ENCODE measurements at places on chromosomes 12 and 14.

- DNase-seq = no peak
Observed at GRCh38 chr14:101895256-101895655, 69.1 kb upstream of the DYNC1H1 start.

GRCh38 chr14:104240434-104241157 is 102.2 kb downstream of the KIF26A start:
- DNase-seq = no peak

DNA sequence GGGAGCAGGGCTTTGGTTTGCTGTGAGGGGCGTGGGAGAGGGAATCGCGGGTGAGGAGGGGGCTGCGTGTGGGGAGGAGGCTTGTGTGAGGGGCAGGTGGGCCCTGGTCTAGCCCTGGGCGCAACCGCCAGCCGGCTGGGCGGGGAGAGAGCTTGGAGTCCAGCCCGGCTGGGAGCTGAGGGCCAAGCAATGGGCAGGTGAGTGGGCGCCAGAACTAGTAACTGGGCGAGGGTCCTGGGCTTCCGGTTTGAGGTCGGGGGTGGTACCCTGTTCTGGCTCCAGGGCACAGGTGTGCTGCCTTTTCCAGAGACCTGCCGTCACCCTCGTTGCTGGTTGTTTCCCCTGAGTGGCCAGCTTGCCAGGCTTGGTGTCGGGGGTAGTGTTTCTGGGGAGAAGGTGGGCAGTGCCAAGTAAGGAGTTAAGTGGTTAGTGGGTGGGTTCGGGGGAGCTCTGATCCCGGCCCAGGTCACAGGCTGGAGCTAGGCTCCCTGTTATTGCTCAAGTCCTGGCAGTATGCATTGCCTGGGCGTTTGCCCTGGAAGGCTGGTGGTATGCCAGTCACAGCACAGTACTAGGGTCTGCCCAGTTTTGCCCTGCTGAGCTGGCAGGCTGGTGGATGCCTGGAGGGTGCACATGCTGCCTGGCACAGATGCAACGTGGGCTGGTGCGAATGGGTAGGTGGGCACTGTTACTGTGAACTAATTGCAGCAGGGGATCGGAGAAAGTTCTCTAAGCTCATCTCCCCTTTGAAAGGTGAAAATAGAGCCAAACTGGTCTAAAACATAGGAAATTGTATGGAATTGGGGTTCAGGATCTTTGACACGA is 683 bp downstream of the CIPC start:
- DNase-seq = no peak

DNA sequence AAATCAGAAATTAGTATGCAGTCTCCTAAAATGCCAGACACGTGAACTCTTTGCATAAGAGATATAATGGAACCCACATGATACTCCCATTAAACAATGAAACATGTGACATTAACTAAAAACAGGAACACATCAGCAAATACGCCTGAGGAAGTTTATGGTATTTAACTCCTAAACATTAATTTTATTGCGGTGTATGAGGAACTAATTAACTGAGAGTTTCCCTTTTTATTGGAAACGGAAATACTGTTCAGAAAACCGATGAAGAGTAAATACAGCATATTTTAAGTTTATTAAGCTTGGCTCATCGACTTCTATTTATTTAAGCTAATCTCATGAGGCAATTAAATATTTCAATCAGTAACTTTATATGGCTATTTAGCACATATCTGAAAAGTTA is 290.3 kb downstream of the SOX5 start:
- no peak for DNase-seq

DNA sequence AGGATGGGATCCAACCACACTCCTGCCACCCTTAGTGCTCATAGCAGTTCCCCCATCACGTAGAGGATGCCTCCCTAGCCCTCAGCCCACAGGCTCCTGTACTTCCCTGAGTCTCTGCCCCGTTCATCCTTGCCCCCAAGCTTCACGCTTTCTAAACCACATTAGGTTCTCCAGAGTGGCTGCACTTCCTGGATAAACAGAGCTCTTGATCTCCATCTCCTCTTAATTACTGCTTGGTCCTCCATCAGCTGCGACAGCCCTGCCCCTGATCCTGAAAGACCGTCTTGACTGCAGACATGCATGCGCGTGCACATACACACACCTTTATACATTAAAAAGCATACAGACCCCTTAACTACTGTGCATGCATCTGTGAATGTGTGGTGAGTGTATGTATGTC is 530.0 kb downstream of the BCL11B start:
- no peak for DNase-seq

- DNase-seq = no peak
Observed at GRCh38 chr12:42201063-42201462, 37.0 kb downstream of the YAF2 start.

- DNase-seq = peak; percentile 57
Observed at GRCh38 chr14:105061428-105062047, 3.7 kb downstream of the GPR132 start.

DNA sequence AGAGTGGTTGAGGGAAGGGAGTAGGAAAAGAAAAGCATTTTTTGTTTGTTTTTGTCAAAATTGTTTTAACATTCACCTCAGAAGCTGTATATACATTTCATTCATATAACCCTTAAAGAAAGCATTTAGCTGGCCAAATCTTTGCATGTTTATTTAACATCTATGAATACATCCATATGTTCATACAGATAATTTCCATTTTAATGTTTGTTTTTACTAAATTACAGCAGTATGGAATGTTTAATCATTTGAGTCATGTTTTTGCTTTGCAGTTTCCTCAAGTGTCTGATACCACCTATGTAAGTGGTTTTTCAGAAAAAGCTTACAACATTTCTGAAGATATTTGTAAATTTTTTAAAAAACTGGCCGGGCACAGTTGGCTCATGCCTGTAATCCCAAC is 84.3 kb upstream of the ATF1 start:
- no peak for DNase-seq

DNA sequence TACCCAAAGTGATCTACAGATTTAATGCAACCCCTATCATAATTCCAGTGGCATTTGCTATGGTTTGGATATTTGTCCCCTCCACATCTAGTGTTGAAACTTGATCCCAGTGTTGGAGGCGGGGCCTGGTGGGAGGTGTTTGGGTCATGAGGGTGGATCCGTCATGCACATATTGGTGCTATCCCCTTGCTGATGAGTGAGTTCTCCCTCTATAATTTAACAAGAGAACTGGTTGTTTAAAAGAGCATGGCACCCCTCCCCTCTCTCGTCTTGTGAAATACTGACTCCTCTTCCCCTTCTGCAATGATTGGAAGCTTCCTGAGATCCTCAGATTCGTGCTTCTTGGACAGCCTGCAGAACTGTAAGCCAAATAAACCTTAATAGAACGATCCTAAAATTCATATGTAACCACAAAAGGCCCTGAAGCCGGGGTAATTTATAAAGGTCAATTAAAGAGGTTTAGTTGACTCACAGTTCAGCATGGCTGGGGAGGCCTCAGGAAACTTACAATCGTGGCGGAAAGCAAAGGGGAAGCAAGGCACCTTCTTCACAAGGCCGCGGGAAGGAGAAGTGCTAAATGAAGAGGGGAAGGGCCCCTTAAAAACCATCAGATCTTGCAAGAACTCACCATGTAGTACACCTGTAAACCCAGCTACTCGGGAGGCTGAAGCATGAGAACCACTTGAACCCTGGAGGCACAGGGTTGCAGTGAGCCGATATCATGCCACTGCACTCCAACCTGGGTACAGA is 41.2 kb downstream of the SLC39A9 start:
- no peak for DNase-seq

DNA sequence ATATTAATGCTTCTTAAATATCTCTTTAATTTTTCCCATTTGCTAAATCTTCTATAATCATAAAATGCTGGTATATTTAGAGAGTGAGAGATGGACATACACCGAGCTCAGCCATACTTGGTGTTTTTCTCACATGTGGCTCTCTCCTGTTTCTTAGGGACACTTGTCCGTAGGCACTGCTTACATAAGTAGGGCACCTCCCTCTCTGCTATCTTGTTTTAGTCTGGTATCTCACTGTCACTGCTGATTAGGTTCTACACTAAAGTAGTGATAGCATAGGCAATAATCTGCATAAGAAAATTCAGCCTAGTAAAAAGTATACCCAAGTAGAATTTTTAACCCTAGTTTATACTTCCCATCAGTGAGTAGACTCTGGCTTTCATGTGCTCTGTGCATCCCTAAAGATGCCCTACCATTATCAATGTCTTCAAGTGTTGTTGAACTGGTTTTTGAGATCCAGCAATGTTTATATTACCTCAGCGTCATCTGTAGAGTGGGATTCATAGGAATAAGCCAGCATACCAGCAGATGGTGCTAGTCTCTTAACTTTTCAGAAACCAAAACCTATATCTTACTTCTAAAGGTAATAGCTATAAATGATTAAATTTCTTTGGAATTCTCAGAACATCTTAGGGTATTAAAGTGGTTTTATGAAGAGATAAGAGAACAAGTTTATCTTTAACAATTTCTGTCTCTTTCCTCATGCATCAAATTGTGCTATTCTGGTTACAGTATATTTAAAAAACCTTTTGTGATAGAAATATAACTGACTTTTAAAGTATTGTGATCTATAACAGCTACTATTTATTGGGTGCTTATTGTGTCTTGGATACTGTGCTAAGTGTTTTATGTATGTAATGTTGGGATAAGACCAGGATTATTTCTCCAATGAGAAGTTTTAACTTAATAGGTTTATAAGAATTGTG is 32.9 kb downstream of the ARID2 start:
- peak; percentile 11 for DNase-seq

DNA sequence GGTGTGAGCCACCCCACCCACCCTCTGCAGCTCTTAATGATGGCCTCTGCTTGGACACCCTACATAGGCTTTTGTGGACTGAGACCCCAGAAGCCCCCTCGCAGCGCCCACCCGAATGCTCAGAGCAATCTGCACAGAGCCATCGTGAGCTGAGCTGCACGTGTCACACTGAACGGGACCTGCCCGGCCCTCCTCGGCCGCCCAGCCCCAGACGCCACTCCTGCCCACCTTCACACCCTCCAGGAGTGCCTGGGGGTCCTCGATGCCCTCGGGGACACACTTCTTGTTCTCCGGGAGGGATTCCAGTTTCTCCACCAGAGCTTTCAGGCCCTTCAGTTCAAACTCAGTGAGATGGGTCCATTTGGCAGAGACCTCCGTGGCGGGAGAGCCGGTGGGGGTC is 71.5 kb downstream of the KDM2B start:
- no peak for DNase-seq

DNA sequence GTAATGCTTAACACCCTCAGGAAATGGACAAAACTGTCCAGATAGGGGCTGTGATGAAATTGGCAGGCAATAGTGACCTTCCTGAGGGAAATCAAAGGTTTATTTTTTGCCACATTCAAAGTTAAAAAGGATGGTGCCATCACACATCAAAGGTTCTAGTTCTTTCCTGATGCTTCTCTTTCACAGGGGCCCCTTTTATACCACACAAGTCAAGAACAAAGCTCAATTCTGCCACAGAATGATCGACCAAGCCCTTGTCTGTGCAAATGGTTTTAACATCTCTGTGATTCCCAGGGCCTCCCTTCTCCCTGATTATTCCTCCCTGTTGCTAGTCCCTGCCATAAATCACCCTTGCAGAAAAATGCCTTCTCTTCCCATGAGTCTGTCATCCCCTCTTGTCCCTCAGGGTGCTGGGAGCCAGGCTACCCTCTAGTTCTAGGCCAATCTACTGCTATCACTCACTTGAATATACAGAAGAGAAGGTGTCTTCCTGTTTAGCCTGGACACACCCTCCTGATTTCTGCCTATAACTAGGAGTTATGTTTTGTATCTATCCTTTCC is 22.7 kb downstream of the SMCO2 start:
- DNase-seq = no peak

- DNase-seq = no peak
Observed at GRCh38 chr12:97714107-97714563, 251.5 kb downstream of the RMST start.

DNA sequence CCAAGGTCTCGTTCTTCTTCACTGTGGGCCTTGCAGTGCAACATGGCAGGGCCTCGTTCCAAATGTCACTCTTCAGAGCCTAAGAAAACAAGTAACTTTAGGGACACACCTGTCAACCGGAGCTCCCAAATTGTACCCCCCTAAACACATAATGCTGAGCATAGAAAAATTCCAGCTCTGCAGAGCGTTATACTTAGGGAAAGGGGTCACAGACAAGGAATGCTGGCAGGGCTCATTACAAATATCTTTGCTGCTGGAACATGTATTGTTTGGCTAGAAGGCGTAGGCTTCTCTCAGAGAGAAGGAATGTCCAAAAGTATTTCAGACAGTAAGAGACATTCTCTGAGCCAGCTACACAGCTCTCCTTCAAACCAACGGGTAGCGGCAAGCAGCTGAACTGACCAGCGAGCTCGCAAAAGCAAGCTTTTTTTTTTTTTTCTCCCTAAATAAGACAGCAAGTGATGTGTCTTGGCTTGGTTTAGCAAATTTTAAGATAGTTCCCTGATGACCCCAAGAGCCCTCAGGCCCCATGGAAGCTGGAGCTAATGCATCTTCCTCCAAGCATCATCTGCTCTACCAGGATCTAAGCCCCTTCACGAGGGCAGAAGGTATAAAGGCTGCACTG is 24.5 kb downstream of the SSH1 start:
- no peak for DNase-seq

- DNase-seq = no peak
Observed at GRCh38 chr12:47993491-47993890, 10.8 kb downstream of the COL2A1 start.

- DNase-seq = no peak
Observed at GRCh38 chr12:10110256-10110844, 11.6 kb upstream of the CLEC1A start.

DNA sequence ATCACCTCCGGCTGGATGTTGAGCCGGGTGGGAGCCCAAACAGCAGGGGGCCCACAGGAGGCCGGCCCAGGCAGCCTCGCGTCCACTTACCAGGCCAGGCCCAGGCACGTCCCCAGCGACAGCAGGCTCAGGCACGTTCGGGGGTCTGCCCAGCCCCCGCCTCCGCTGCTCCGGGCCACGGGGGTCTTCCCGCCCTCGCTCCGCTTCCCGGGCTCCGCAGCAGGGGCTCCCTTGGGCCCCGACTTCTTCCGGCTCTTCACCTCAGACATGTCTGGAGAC is 216 bp downstream of the IKBIP start:
- no peak for DNase-seq

- DNase-seq = no peak
Observed at GRCh38 chr14:99777951-99778350, 15.3 kb upstream of the EML1 start.

- no peak for DNase-seq
Observed at GRCh38 chr12:93918262-93918661, 230.1 kb upstream of the PLXNC1 start.

DNA sequence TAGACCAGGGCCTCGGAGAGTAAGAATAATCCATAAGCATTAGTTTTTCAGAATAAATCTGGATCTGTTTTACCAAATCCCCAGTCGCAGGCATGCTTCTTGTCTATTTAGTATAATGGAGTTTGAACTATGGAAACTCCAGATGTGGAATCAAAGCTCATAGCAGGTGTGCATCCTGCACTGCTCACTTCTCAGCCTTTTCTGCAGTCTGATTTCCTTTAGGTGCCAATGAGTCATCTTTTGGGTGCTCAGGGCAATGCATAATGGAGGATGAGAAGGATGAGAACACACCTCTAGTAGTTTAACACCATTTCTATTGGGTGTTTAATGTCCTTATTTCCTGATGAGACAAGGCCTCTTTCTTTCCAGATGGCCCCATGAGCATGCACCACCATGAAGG is 961.2 kb downstream of the TMEM121 start:
- DNase-seq = no peak

- DNase-seq = no peak
Observed at GRCh38 chr12:11652351-11653040, 3.0 kb downstream of the ETV6 start.

- DNase-seq = no peak
Observed at GRCh38 chr12:39352471-39353017, 90.4 kb downstream of the KIF21A start.

GRCh38 chr12:22916815-22917214 is 291.8 kb downstream of the ETNK1 start:
- DNase-seq = no peak
